ENCODE measurements at places on chromosomes 4 and X. TPM values are rescaled to one million over a fixed set of nuclear protein-coding genes. Genes with fewer than 3 reads are reported as not detected.

- DNase-seq, result no peak
These were observed 707.8 kb upstream of the AMOT start for GRCh38 chrX:113548308-113549015.

GRCh38 chr4:83392562-83392961 lies 57.9 kb upstream of the HPSE start:
- DNase-seq, result no peak

DNA sequence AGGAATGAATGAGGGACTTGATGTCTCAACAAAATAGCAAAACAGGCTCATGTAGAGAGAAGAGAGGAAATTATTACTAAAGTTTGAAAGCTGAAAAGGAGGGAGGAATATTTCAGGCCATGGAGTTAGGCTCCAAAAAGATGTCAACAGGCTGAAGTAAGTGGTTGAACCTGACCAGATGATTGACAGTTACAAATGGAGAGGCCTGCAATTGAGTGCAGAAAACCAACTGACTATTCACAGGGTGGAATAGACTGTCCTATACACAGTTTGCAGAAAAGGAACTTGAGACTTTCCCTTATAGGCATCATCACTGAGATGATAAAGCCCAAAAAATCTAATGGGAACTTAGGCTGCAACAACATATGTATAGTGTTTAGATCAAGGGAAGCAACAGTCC lies 233.3 kb downstream of the AR start:
- no peak for DNase-seq

GRCh38 chr4:2281575-2282343 lies 19.9 kb upstream of the MXD4 start:
- DNase-seq, result no peak

- DNase-seq, result no peak
These were observed 35.5 kb downstream of the DLG3 start for GRCh38 chrX:70479922-70480659.

DNA sequence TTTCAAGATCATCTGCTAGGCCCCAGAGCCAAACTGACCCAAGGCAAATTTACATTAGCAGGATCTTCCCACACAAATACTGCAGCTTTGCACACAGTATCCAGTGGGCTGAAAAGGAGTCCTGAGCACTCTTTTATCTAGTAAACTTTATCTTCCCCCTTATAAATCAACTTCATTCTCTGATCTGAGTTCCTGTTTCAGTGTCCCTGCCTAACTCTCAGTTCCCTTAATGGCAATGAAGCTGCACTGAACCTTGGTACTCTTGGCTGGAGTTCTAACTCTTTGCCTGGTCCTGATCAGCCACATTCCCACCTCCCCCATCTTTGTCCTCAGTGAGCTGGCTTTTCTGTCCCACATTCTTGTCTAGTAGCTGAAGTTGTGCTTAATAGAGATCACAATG lies 37.4 kb downstream of the EDA2R start:
- no peak for DNase-seq

DNA sequence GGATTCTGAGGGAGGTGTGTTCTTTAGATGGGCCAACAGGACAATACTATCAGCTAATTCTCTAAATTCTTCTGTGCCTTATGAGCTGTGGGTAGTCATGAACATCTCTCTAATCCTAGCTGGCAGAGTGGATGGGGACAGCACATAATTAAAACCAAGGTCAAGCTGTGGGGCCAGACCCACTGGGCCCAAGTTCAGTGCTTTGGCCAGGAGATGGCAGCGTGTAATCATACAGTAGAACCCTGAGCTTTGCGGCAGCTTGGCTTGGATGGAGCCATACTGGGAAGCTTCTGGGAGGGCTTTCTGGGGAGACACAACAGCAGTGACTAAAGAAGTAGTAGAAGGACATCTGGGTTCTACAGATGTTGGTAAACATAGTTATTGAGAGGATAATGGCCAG lies 140.3 kb upstream of the CXCL13 start:
- no peak for DNase-seq

DNA sequence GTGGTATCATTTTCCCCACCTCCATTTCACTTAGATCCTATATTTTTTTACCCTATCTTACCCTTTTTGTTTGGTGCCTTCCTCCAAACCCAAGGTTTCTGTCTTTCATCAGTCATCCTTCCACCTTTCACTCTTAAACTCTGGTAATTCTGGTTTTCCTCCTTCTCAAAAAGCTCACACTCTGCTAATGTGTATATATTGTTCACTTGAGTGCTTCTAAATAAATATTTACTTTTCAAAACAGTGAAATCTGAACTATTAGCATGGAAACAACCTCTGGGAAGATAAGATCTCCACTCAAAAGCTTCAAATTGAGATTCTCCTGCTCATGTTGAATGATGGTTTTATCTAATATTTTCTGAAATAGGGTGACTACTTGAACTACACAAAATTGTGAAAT lies 21.5 kb downstream of the XIAP start:
- no peak for DNase-seq

DNA sequence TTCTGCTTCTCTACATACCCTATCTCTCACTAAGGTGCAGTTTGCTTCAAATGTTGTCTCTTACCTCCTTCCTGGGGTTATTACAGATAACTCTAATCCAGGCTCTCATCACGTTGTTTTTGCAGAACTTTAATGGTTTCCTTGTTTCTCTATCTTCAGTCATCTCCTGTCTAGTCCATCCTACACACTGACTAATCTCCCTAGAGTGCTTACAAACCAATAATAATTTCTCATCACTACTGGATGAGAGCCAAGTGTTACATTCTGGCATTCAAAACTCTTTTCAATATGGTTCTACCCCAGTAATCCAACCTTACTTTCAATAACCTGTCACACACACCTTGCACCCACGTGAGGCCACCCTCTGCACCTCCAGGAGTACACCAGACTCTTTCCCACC lies 86.1 kb downstream of the SYNPO2 start:
- no peak for DNase-seq

DNA sequence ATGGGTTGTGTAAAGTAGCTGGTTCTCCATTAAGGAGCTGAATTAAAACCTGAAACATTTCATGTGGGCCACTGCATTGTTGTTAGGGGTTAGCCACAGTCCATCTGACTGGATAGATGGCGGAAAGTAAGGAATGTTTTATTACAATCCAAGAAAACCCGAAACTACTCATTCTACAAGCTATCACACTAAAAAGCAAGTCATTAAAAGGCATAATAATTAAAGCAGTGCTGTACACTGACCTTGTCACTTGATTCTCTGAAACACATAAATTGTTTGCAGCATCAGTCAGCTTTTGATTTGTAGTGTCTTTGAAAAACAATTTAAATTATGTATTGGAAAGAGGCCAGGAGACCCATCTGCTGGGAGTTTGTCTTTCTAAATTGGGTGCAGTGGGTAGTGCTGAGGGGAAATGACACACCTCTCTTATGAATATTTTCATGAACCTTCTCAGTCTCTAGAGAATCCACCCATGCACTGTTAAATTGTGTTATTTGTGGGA lies 75.7 kb upstream of the ANK2 start:
- DNase-seq, result no peak

DNA sequence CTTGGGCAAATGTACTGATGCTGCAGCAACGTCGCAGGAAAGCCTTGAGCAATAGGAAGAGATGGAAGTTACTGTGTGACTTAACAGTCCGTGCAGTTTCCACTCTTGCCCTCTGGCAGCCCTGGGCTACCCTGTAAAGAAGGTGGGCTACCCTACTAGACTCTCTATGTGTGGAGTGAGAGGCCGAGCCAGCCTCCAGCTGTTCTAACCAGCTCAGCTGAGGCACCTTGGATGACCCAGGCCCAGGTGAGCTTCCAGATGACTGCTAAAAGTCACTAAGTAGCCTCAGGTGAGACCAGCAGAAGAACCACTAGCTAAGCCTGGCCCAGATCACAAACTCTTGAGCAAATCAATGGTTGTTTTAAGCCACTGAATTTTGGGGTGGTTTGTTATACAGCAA lies 34.9 kb upstream of the PPP2R2C start:
- DNase-seq, result no peak

- DNase-seq, result no peak
These were observed 18.2 kb upstream of the VCX2 start for GRCh38 chrX:8189096-8189830.

DNA sequence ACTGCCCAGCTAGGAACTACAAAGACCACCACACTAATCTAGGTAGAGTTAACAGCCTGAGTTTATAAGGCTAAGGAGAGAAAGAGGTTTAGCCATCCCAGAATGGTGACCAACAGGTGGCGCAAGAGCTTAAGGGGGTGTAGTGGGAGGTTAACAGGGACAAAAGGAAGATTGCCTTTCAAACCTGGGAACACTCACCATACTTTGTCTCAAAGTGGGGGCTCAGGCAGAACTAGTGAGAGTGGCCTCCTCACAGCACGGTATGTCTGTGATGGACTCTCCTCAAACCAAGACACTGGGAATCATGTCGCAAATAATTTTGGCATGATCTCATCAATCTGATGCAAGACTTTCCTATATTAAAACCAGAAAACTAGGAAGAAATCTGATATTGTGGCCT lies 23.4 kb downstream of the CCNI start:
- DNase-seq, result no peak

The XAGE1A gene
- not detected for total RNA-seq

The CT45A2 gene
- not detected for total RNA-seq

The NUDT11 gene
- total RNA-seq, result 30.2 TPM

The RAB39B gene
- 5.7 TPM for total RNA-seq

The IRAK1 gene
- total RNA-seq, result 28.9 TPM

The ITIH6 gene
- 0.22 TPM for total RNA-seq

The FAM47A gene
- total RNA-seq, result not detected
